ENCODE measurements at places on chromosomes 3 and 15. TPM values are rescaled to one million over a fixed set of nuclear protein-coding genes. Genes with fewer than 3 reads are reported as not detected.

DNA sequence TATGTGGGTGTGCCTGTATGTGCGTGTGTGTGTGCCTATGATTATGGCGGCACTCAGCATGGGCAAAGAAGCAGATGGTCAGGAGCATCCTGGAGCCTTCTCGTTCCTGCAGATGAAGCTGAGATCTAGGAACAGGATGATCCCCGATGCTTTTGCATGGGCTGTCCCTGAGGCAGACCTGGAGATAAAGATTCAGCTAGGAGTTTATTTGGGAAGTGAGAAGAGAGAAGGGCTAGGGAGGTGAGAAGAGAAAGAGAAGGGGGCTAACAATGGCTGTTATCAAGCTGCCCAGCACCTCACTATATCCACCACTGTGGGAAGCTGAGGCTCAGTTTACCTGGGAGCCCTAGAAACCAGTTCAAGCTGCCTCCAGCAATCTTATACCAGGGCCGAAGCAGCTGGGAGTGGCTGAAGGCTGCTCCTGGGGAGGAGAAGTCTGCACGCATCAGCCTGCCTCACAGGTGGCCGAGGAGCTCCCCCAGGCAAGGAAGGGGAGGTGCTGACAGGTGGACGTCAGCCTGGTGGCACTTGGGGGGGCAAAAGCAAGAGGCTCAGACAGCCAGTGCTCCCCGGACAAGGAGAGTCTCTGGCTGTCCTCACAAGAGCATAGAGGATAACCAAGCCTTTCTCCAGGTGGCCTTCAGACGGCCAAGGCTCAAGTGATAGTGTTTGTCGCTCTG, 94.0 kb upstream of the IQSEC1 start:
- H3K27me3 ChIP-seq, result no peaks in the 10 kb centered on the region
- no peak for DNase-seq
- H3K36me3 ChIP-seq, result no peaks in the 10 kb centered on the region
- H3K4me3 ChIP-seq, result no peak overlapping the region
- H3K4me1 ChIP-seq, result peaks cover 14% of the 10 kb centered on the region

- peaks cover 2% of the 10 kb centered on the region for H3K4me1 ChIP-seq
- H3K4me3 ChIP-seq, result no peak overlapping the region
- peak; percentile 79 for DNase-seq
Observed at GRCh38 chr3:194269610-194270145, 81.5 kb downstream of the CPN2 start.

DNA sequence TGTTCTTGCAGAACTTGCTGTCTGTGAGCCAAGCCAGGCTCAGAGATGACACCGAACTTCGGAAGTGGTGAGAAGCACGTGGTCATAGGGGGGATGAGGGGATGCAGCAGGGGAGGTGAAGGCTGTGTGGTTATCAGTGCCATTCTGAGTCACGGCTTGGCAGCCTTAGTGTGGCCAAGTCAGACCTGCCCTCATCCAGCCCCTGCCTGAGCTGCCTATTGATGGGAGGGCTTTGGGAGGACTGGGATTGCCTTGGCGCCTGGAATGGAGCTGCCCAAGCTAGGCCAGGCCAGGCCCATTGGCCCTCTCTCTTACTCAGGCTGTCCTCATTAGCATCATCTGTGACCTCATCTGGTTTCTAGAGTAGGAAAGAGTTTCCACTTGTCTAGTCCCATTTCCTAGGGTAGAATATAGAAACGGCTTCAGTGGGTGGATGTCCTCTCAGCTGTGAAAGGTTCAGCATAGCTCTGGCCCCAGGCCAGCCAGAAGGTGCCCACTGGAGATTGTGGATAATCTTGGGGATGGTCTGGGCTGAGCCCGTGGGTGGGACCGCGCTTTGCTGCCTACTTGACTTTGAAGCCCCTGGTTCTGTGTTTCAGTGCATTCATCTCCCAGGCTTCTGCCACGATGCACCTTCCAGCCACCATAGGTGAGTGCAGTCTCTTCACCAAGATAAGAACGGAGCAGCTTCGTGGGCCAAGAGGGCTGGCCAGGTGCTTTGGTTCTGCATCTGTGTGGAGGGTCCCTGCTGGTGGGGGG, 7.2 kb downstream of the FAH start:
- H3K4me1 ChIP-seq, result no peaks in the 10 kb centered on the region
- no peak overlapping the region for H3K4me3 ChIP-seq
- DNase-seq, result no peak
- no peaks in the 10 kb centered on the region for H3K27me3 ChIP-seq
- H3K36me3 ChIP-seq, result 0 out of 2 replicates have a peak, but pooled peaks cover 4% of the 10 kb centered on the region

GRCh38 chr3:34218706-34219385, 420.4 kb downstream of the PDCD6IP start:
- peaks cover 1% of the 10 kb centered on the region for H3K27me3 ChIP-seq
- H3K36me3 ChIP-seq, result no peaks in the 10 kb centered on the region
- no peak overlapping the region for H3K4me3 ChIP-seq
- no peak overlapping the region for H3K27ac ChIP-seq

- H3K27me3 ChIP-seq, result no peaks in the 10 kb centered on the region
- no peak overlapping the region for H3K27ac ChIP-seq
- no peak for DNase-seq
Observed at GRCh38 chr3:111480091-111480490, 61.9 kb upstream of the CD96 start.

The CXCR6 gene
- total RNA-seq, result not detected

The AVEN gene
- total RNA-seq, result 14.6 TPM

DNA sequence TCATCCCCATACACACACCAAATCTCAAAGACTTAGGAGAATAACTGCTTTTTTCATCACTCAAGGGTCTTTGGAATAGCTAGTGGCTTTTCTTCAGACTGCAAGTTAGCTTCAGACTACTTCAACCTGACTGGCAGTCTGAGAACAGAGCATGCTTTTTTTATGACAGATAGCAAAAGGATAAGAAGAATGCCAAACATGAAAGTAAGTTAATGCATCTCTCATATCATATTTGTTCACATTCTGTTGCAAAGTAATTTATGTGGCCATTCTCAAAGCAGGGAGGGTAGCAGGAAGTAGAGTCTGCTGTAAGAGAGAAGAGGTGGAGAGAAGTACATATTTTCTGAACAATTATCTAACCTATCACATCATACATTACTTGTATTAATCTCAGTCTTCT, 544.4 kb downstream of the ZPLD1 start:
- no peak for DNase-seq
- H3K4me1 ChIP-seq, result no peaks in the 10 kb centered on the region
- no peaks in the 10 kb centered on the region for H3K36me3 ChIP-seq
- no peaks in the 10 kb centered on the region for H3K27me3 ChIP-seq

DNA sequence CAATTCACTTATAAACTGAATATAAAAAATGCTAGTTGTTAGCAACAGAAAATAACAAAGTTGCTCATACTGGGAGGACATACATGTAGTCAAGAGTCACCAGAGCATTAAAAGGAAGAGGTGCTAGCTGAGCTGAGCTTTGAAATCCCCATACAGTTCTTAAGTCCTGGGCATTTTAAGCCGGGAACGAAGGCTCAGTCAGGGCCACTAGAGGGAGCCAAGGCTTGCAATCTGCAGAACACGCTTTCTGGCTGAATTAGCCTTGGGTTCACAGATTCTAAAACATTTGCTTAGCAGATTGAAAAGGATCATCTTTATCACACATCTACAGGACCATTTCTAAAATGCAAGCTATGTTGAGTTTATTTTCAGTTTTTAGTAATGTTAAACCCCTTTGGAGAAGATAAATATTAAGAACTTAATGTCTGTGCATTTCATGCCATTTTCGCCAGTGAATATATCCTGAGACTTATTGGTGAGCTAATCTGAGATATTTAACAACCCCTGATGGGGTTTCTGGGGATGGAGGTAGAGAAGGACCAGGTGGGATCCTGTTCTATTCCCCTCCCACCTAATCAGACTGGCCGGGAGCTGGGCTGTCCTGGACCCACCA, 26.3 kb upstream of the MNS1 start:
- no peaks in the 10 kb centered on the region for H3K36me3 ChIP-seq
- no peak overlapping the region for H3K4me3 ChIP-seq
- H3K4me1 ChIP-seq, result no peaks in the 10 kb centered on the region
- no peak overlapping the region for H3K27ac ChIP-seq
- peak; percentile 68 for DNase-seq
- H3K27me3 ChIP-seq, result no peaks in the 10 kb centered on the region

DNA sequence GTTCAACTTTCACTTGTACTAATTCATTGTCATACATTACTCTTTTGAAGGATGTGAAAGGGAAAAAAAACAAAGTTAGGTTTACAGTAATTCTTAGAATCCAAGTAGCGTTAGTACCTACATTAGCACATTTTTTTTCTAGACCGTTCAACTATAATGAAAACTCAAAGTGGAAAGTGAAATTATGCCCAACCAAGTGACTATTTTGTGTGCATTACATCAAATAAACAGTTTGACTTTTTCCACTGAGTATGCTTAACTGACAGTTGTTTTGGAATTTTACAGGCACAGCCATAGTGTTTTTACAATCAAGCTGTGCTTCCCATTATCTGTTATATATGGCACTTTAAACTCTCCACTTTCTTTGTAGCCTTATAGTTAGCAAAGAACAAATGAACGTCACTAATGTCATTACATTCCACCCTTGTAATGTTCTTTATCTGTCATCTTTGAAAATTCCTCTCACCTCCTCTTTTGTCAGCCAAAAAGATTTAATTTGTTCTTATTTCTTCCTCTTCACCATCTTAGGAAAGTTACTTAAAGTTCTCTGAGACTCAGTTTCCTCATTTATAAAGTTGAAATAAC, 142.3 kb upstream of the SOX2 start:
- no peak for DNase-seq
- no peaks in the 10 kb centered on the region for H3K27me3 ChIP-seq
- H3K36me3 ChIP-seq, result no peaks in the 10 kb centered on the region
- H3K4me3 ChIP-seq, result no peak overlapping the region

GRCh38 chr3:5426094-5426883, 238.8 kb downstream of the EDEM1 start:
- H3K4me1 ChIP-seq, result no peaks in the 10 kb centered on the region
- no peak overlapping the region for H3K27ac ChIP-seq
- H3K27me3 ChIP-seq, result no peaks in the 10 kb centered on the region
- DNase-seq, result peak; percentile 95
- H3K4me3 ChIP-seq, result no peak overlapping the region
- no peaks in the 10 kb centered on the region for H3K36me3 ChIP-seq

- H3K4me3 ChIP-seq, result no peak overlapping the region
- H3K36me3 ChIP-seq, result no peaks in the 10 kb centered on the region
- H3K27me3 ChIP-seq, result no peaks in the 10 kb centered on the region
- H3K4me1 ChIP-seq, result no peaks in the 10 kb centered on the region
- peak; percentile 96 for DNase-seq
Observed at GRCh38 chr15:57559875-57560274, 31.8 kb upstream of the MYZAP start.

- no peaks in the 10 kb centered on the region for H3K27me3 ChIP-seq
- H3K36me3 ChIP-seq, result no peaks in the 10 kb centered on the region
- H3K27ac ChIP-seq, result no peak overlapping the region
- DNase-seq, result no peak
- H3K4me3 ChIP-seq, result no peak overlapping the region
Observed at GRCh38 chr3:40971191-40972168, 227.8 kb upstream of the CTNNB1 start.

DNA sequence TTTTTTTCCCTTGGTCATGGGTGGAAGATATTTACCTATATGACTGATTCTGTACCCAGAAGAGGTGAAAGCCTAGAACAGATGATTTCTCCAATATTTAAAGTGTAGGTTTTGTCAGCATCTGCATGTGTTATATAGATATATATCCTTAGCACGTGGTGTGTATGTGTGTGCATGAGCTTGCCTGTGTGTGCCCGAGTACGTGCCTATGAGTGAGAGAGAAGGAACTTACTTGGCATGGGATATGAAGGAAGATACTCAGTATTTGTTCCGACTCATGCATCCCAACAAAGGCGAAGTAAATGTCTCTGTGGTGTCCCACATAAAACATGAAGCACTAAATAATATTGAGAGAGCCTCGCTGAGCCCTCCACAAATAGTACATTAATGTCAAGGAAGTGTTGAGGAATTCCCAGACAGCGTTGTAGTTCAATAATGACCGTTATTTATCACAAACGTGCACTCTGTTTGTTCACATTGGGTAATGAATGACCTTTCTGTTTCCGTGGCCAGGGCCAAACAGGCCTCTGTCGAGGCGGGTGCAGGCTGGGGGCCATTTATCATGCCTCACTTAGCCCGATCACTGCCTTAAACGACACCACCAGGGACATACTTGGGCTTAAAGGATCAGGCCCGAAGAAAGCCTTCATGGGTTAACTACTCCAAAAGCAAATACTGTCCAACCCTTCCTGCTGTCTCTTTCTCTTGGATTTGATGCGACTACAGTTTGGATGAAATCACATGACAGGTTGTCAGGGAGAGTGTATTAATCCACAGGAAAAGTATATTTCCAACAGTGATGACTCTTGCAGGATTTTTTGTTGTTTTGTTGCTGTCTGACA, 267.7 kb downstream of the PTPRG start:
- no peaks in the 10 kb centered on the region for H3K36me3 ChIP-seq
- H3K4me1 ChIP-seq, result peaks cover 17% of the 10 kb centered on the region
- H3K27me3 ChIP-seq, result no peaks in the 10 kb centered on the region
- H3K4me3 ChIP-seq, result no peak overlapping the region
- peak overlapping the region; percentile 37 for H3K27ac ChIP-seq
- DNase-seq, result no peak
